ENCODE measurements at places on chromosomes 11 and 22. TPM values are rescaled to one million over a fixed set of nuclear protein-coding genes. Genes with fewer than 3 reads are reported as not detected.

- no peak for DNase-seq
Measured at GRCh38 chr11:2189938-2190656, 18.5 kb upstream of the TH start.

DNA sequence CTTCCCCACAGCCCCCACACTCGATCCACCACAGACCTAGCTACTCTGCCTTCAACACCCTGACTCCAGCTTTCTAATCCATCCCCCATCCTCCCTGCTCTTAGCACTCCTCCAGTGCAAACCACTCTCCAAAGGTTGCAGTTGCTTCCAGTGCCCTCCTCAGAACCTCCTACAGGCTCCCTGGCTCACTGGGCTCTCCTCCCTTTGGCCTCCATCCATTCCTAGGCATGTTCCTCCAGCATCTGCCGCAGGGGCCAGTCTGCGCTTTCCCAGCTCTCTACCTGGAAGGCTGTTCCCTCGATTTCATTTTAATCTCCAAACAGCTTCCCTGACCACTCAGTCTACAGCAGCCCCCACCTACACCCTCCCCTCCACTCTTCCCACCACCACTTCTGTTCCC lies 133.8 kb downstream of the SPATA19 start:
- no peak for DNase-seq

ARRB1 gene
- 5.8 TPM for total RNA-seq

DNA sequence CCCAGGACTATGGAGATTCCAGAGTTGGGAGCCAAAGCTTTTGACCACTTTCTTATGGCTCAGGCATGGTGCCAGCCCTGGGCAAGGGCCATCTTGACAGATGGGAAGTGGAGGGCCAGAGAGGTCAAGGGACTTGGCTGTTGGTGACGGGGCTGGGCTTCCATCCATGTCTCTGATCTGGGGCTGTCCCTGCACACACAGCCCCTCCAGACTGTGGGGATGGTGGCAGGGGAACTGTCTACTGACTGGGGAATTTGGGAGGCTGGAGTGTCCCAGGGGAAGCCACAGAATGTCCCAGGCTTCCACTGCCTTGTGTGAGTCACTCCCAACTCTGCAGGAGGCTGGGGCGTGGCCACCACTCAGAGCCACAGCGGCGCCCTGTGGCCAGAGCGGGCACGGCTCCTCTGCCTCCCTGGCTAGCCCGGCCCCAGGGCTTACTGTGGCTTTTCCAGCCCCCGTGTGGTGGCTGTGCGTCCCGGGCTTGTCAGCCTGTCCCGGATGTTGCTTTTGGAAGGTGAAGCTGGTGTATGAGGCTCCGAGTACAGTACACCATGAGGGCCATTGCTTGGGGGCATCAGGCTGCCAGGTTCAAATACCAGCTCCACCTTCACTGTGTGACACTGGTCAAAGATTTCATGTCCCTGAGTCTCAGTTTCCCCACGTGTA lies 19.6 kb downstream of the C22orf23 start:
- DNase-seq = peak; percentile 92

GRCh38 chr11:114348200-114349191 lies 51.8 kb downstream of the C11orf71 start:
- DNase-seq = peak; percentile 77
